ENCODE measurements at places on chromosomes 7 and 10. TPM values are rescaled to one million over a fixed set of nuclear protein-coding genes. Genes with fewer than 3 reads are reported as not detected.

GRCh38 chr10:90412582-90412981 lies 445.3 kb downstream of the HTR7 start:
- no peak for DNase-seq

The HOXA7 gene
- total RNA-seq, result 0.72 TPM

DNA sequence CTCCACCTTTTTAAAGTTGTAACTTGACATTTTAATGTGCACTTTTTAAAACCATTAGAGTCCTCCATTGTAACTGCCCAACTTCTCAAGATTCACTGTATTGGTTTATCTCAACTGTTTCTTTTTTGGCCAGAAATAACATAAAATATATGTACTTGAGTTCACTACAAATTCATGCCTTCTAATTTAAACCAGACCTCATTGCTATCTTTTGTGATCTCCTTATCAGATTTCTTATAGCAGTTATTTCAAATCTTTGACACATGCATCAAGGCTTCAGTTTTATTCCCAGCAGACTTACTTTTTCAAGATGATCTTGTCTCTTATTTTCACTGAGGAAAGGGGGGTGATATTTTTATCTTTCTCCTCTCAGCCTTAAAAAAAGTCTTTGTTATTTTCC lies 154.3 kb downstream of the PHF14 start:
- DNase-seq, result peak; percentile 26

GRCh38 chr10:120641695-120642094 lies 184.7 kb downstream of the PLPP4 start:
- DNase-seq, result peak; percentile 44

The NKX6-2 gene
- not detected for total RNA-seq
